Body of pancreas (tissue), 4 donors: ENCODE measurements at places on chromosomes 1 and 21.
A peak's percentile ranks its signal among the peaks of the same experiment; 100 is the strongest.

GRCh38 chr1:170200621-170201397 is 55.0 kb downstream of the NTMT2 start:
- peak overlapping the region; percentile 57 for H3K27ac ChIP-seq
- H3K36me3 ChIP-seq, result no peaks in the 10 kb centered on the region
- DNase-seq, result peak; percentile 20
- peaks cover 19% of the 10 kb centered on the region for H3K4me1 ChIP-seq

DNA sequence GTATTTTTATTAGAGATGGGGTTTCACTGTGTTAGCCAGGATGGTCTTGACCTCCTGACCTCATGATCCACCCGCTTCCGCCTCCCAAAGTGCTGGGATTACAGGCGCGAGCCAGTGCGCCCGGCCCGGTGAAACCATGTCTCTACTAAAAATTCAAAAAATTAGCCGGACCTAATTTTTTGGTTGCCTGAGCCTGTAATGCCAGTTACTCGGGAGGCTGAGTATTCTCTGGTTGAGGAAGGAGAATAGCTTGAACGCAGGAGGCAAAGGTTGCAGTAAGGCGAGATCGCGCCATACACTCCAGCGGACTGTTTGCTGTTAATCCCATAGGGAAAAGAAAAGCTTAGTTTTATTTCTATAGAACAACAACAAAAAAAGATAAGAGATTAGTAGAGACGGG is 29.9 kb upstream of the HJV start:
- no peak for DNase-seq
- no peaks in the 10 kb centered on the region for H3K27me3 ChIP-seq
- H3K4me1 ChIP-seq, result peaks cover 20% of the 10 kb centered on the region
- H3K4me3 ChIP-seq, result no peak overlapping the region

DNA sequence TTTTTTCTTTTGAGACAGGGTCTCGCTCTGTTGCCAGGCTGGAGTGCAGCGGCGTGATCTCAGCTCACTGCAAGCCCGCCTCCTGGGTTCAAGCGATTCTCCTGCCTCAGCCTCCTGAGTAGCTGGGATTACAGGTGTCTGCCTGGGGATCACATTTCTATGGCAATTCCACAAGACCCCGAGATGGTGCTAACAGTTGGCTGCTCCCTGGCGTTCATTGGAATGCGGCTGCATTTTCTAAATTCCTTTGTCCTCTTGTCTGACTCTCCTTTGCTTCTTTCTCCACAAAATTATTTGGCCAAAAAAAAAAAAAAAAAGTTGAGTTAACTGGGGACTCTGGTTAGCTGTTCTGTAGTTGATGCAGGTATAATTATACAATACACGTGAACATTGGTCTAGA is 176.4 kb downstream of the ETS2 start:
- DNase-seq, result no peak
- H3K36me3 ChIP-seq, result no peaks in the 10 kb centered on the region
- no peak overlapping the region for H3K4me3 ChIP-seq
- no peaks in the 10 kb centered on the region for H3K4me1 ChIP-seq
- no peak overlapping the region for H3K27ac ChIP-seq
- no peaks in the 10 kb centered on the region for H3K27me3 ChIP-seq

DNA sequence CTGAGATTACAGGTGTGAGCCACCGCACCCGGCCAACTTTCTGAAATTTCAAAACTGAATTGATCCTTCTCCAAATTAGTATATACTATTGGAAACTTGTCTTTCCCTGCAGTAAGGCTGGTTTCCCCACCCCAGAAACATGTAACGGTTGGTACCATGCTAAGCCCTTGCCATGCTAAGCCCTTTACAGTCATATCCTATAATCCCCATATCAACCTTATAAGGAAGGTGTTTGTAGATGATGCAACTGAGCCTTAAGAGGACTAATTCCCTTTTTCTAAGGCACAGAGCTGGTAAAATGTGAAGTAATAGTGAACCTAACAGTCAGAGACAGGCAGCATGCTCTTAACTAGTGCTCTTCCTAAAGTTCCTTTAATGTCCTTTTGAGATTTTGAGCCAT is 413.7 kb downstream of the DISC1 start:
- H3K4me3 ChIP-seq, result no peak overlapping the region
- no peaks in the 10 kb centered on the region for H3K4me1 ChIP-seq
- H3K36me3 ChIP-seq, result no peaks in the 10 kb centered on the region
- no peak for DNase-seq

DNA sequence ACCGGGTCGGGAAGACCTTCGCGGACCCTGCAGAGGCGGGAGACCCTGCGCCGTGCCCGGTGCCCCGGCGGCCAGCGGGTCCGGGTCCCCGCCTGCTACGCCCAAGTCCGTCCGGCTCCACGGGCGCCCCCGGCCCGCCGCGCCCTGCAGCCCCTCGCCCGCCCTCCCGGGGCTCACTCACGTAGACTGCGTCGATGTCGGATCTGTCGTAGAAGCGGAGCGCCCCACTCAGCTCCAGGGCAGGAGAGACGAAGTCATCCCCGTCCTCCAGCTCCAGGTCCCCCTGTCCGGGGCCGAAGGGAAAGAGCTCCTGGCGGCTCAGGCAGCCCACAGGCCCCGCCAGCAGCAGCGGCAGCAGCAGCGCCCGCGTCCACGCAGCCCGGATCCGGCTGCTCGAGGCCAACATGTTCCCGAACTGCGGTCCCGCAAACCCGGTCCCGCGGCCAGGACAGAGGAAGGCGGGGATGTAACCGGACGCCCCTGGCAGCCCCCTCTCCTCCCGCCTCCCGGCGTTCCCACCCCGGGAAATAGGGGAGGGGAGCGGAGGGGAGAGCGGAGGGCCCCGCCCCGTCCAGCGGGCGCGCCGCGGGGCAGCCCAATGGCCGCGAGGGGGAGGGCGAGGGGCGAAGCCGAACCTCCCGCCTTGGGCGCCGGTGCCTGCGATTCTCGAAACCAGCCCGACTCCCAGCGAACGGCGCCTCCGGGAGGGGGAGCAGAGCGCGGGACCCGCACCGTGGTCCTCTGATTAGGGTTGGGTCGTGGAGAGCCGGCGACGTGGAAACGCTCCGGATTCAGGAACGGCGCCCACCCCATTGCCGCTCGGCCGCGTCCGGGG is at the start of gene NID1:
NID1 (minus strand) TSS at position 417 of the 835 bp plus-strand sequence; CDS start at position 406, 11 bp downstream.
- DNase-seq, result peak; percentile 72
- H3K27me3 ChIP-seq, result no peaks in the 10 kb centered on the region

GRCh38 chr1:173532237-173532636 is 55.1 kb downstream of the PRDX6 start:
- H3K4me3 ChIP-seq, result no peak overlapping the region
- H3K4me1 ChIP-seq, result no peaks in the 10 kb centered on the region
- no peak overlapping the region for H3K27ac ChIP-seq
- no peak for DNase-seq
- no peaks in the 10 kb centered on the region for H3K27me3 ChIP-seq
- no peaks in the 10 kb centered on the region for H3K36me3 ChIP-seq

- H3K4me1 ChIP-seq, result peaks cover 4% of the 10 kb centered on the region
- no peak overlapping the region for H3K4me3 ChIP-seq
Observed at GRCh38 chr1:154716614-154717527, 108.9 kb upstream of the ADAR start.

DNA sequence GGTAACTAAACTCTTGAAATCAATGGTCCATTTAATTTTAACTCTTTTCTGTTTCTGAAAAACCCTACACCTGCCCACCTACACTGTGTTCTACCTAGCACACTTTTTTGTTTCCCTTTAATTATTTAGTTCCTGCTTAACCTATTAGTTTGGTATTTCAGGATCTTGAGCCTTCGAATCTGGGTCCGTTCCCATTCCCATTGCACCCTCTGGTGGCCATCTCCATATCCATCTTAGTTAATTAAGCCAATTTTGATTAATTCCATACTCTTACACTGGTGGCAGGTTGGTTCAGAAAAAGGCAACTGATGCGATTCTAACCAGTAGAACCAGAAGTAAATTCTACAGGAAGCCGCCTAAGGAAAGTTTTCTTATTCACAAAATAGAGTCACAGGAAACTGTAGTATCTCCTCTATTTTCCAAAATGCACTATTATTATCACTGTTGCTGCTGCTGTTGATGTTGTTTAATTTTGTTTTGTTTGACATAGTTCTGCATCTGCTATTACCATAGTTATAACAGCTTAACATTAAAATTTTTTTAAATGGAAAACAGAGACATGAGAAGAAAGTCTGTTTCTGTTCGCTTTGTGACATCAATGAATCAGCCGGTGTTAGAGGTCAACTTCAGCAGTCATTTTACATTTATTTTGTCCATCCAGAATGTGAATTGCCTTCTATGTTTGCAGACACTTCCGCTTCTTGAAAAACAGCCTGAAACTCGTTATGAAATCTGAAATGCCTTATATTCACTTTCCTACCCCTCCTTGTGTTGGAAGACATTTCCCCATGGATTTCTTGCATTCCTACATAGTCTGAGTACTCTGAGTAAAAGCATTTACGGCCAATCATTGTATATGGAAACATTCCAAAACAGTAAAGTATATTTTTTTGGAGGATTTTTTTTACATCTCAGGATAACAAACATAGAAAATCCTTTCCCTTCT is 115.5 kb upstream of the NCAM2 start:
- H3K4me1 ChIP-seq, result no peaks in the 10 kb centered on the region
- DNase-seq, result peak; percentile 54
- H3K27me3 ChIP-seq, result no peaks in the 10 kb centered on the region
- no peak overlapping the region for H3K4me3 ChIP-seq

- no peak overlapping the region for H3K27ac ChIP-seq
- no peaks in the 10 kb centered on the region for H3K36me3 ChIP-seq
- peaks cover 4% of the 10 kb centered on the region for H3K4me1 ChIP-seq
- DNase-seq, result peak; percentile 91
- no peaks in the 10 kb centered on the region for H3K27me3 ChIP-seq
Observed at GRCh38 chr1:27858072-27858948, 14.0 kb upstream of the THEMIS2 start.
